ENCODE measurements at places on chromosomes 16 and 17.
A peak's percentile ranks its signal among the peaks of the same experiment; 100 is the strongest.

GRCh38 chr17:58231641-58232040 is 6.7 kb upstream of the LPO start:
- no peak for DNase-seq

- peak; percentile 36 for DNase-seq
Observed at GRCh38 chr16:6643080-6643686, 689.5 kb upstream of the RBFOX1 start.

- DNase-seq, result no peak
Observed at GRCh38 chr17:29591146-29591736, 1.7 kb upstream of the ANKRD13B start.

- DNase-seq, result no peak
Observed at GRCh38 chr17:2798678-2799077, 2.4 kb downstream of the RAP1GAP2 start.

DNA sequence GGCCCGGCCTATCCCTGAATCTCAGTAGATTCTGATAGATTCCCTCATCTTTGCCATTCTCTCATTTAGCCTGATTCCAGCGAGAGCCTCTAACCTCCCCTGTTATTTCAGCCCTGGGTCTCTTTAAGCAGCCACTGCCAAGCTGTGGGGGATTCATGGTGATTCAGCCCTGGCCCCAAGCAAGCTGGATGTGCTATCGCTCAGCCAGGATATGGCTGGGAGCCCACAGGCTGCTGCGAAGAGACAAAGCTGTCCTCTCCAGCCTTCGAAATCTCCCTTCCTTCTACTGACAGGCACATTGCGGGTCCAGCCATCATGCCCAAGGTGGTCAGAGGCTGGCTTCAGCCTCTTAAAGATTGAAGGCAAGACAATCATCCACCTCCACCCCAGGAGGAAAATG is 394.1 kb downstream of the SOX9 start:
- no peak for DNase-seq

DNA sequence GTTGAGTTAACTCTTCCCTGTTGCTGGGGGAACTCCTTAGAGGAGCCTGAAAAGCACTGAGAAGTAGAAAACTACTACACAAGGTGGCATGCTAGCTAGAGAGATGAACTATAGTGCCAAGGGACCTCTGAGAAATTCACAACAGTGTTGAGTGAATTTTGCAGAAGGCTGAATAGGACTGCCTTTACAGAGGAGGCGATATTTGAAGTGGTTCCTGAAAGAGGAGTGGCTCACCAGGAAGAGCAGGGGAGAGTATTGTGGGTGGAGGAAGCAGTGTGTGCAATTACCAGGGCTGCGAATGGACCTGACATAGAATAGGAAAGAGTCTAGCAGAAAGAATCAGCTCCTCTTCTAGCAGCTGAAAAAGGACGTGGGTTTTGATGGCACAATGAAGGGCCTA is 66.4 kb downstream of the CDK5R1 start:
- no peak for DNase-seq

- DNase-seq, result no peak
Observed at GRCh38 chr16:55081622-55082590, 151.2 kb downstream of the IRX5 start.

DNA sequence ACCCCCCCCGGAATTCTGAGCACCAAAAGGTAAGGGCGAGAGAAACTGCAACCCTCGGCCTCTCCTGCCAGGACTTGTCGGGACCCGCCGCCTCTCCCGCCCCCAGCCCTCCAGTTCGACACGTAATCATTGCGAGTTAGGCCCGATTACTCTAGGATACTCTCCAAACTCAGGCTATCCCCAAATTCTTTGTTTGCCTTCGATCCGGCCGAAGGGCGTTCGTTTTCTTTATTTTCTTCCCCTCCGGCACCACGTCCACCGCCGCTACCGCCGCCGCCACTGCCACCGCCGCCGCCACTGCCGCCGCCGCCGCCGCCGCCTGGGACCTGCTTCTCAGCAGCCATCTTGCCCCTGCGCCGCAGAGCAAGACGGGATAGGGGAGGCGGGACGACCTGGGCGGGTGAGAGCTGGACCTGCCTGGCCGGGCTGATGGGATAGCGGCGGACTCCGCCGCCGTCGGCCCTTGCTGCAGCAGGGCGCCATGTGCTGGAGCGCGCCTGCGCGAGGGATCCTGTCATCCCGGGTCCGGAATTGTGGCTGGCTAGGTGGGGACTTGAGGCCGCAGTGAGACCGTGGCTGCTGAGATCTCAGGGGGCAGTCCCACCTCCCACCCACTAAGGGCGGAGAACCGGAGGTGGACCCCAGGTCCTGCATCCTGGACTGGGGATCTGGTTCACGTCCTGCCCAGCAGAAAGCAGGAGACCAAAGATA is at the start of gene SRP68:
Gene SRP68 (minus strand): TSS at position 370 of the 711 bp plus-strand sequence. CDS start 26 bp downstream, at position 344.
- peak; percentile 94 for DNase-seq

GRCh38 chr16:48824271-48824670 is 214.3 kb upstream of the N4BP1 start:
- peak; percentile 85 for DNase-seq

DNA sequence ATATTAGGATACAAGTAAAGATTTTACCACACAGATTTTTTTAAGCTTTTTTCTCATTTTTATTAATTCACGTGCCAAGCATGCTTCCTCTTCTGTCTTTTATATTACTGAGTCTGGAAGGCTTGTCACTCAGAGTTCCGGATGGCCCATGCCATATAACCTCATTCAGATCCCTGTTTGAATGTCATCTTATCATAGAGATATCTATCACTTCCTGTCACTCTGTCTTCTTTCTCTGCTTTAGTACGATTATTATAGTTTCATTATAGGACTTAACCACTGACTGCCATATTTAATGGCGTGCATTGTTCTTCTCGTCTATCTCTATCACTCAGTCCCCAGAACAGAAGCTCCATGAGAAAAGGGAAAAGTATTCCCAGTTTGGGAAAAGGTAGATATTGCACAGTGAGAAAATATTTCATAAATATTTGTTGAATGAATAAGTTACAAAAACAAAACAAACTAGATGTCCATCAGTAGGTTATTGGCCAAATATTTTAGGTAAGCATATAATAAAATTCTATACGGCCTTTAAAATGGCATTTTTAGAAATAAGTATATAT is 296.9 kb upstream of the GOT2 start:
- DNase-seq, result no peak

GRCh38 chr17:76049239-76049638 is 22.1 kb upstream of the EVPL start:
- no peak for DNase-seq

DNA sequence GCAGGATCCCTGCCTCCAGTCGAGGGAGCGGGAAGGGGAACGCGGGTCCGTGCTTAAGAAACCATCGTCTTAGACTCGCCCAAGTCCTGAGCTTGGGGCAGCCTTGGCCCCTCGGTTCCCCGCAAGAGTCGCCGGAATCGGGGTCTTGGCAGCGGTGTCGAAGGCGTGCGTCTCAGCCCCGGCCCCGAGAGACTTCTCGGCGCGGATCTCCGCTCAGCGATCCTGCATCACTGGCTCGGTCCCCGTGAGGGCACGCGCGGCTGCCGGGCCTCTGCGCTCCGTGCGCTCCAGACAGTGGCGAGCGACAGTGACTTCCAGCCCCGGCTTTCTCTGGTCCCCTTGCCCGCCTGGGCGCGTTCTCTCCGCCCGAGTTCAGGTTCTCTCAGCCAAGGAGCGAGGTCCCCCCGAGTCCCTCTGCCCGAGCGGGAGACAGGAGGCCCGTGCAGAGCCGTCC is 380 bp downstream of the HS3ST3A1 start:
- DNase-seq, result no peak

- peak; percentile 88 for DNase-seq
Observed at GRCh38 chr17:77285594-77286390, 145.0 kb downstream of the SEC14L1 start.

GRCh38 chr16:57837305-57838125 is 35.2 kb upstream of the KIFC3 start:
- no peak for DNase-seq

DNA sequence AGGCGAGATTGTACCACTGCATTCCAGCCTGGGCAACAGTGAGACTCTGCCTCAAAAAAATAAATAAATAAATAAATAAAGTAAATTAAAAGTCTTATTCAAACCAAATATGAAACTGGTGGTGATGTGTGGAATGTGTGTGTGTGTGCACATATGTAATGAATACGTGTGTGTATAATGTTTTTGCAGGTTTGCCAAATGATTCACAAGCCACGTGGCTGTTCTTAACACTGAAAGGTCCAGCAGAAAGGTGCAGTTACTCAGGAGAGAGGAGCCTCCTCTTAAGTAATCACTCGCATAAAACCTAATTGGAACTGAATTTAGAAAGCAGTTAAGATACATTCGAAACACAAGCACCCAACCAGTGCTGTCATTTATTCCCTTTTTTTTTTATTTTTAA is 22.9 kb downstream of the GDE1 start:
- DNase-seq, result no peak

- DNase-seq, result peak; percentile 74
Observed at GRCh38 chr16:46853713-46854443, 22.9 kb upstream of the C16orf87 start.

GRCh38 chr17:30234964-30235363 is 533 bp downstream of the SLC6A4 start:
- DNase-seq, result peak; percentile 31

DNA sequence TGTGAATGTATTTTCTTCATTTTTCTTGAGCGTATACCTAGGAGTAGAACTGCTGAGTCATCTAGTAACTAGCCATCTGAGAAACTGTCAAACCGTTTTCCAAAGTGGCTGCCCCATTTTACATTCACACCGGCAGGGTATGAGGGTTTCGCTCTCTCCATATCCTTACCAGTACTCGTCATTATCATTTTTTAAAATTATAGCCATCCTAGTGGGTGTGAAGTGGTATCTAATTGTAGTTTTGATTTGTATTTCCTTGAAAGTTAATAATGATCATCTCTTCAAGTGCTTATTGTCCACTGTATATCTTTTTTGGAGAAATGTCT is 6.0 kb downstream of the RNF157 start:
- no peak for DNase-seq

DNA sequence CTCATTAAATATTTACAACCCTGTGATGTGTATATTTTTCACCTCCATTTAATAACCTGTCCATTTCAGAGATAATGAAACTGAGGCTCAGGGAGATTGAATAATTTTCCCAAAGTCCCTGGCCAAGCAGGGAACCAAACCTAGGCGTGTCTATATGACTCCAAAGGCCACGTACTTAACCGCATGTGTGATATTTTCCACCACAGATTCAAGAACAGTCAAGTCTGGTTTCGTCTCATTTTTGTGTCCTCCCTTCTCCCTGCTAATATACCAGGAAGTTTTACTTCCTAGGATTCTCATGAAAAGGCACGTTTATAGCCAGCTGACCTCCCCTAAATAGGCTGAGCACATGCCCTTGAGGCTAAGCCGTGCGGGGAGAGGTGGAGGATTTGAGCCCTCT is 15.3 kb downstream of the WFIKKN2 start:
- no peak for DNase-seq

- peak; percentile 48 for DNase-seq
Observed at GRCh38 chr16:11560701-11561453, 25.8 kb downstream of the LITAF start.

GRCh38 chr17:41672153-41672552 is 16.5 kb upstream of the EIF1 start:
- no peak for DNase-seq

DNA sequence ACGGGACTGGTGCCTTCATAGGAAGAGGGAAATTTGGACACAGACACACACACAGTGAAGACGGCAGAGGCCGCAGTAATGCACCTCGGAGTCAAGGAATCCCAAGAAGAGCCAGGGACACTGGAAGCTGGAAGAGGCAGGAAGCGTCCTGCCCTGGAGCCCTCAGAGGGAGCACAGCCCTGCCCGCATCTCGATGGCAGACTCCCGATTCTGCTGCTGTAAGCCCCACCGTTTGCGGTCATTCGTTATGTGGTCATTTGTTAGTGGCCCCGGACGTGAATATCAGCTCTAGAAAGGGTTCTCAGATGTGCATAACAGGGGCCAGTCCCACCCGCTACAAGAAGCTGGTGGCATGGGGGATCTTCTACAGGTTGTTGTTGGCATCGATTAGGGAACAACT is 316.6 kb downstream of the FOXL1 start:
- no peak for DNase-seq

- DNase-seq, result no peak
Observed at GRCh38 chr16:23469814-23470213, 16.8 kb upstream of the COG7 start.

GRCh38 chr16:17556276-17557052 is 85.7 kb upstream of the XYLT1 start:
- DNase-seq, result peak; percentile 86

DNA sequence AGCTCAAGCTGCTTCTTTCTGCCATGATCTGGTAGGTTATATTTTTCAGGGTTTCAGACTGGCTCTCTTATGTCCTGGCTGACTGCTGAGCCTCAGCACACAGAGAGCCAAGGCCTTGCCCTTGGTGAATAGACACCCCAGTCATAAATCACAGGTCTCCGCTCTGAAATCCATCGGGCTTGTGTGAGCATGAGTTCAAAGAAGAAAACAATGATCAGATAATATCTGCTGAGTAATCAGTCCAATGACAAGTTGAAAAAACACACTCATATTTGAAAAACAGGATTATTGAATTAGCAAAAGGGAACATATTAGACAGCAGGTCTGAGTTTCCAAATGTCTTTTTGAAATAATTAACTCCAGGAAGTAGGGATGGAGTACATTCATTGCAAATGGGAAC is 51.1 kb upstream of the NDRG4 start:
- no peak for DNase-seq

DNA sequence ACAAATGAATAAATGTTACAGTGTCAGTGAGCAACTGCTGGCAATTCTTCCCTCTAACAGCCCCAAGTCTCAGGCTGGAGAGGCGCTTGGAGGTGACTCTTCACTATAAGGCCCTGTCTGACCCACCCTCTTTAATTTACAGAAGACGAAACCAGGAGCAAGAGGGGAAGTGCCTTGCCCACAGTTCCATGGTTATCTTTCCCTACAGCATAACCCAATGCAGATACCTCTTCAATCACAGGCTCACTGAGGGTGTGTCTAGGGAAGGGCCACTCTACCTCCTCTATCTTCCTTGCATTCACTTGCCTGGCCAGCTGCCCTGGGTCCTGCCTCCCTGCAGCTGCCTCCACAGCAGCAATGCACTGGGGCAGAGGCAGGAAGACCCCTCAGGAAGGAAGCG is 9.6 kb upstream of the N4BP1 start:
- no peak for DNase-seq

GRCh38 chr17:31067691-31068184 is 27.0 kb upstream of the NF1 start:
- no peak for DNase-seq

- DNase-seq, result peak; percentile 79
Observed at GRCh38 chr17:78661093-78661770, 84.0 kb upstream of the DNAH17 start.

GRCh38 chr16:7515543-7515942 is 182.9 kb downstream of the RBFOX1 start:
- DNase-seq, result no peak

GRCh38 chr17:44279666-44280391 is 11.9 kb upstream of the SLC4A1 start:
- peak; percentile 53 for DNase-seq

GRCh38 chr17:80682372-80682771 is 137.7 kb downstream of the RPTOR start:
- no peak for DNase-seq

GRCh38 chr17:8189041-8189710 is 804 bp downstream of the BORCS6 start:
- DNase-seq, result no peak

GRCh38 chr16:89261691-89262563 is 44.4 kb downstream of the ZNF778 start:
- no peak for DNase-seq

All from trophoblast cell (in vitro differentiated cells and primary cell).